Cerebellum (tissue), 4 donors: ENCODE measurements at places on chromosomes 4 and X. TPM values are rescaled to one million over a fixed set of nuclear protein-coding genes. Genes with fewer than 3 reads are reported as not detected.

The MAMLD1 gene
- 5.3 TPM for total RNA-seq

The PAGE5 gene
- total RNA-seq, result not detected

The DHX15 gene
- total RNA-seq, result 220 TPM

The FGD1 gene
- total RNA-seq, result 10.3 TPM

The PHOX2B gene
- 0.18 TPM for total RNA-seq

The CXorf65 gene
- not detected for total RNA-seq

The CCDC110 gene
- total RNA-seq, result 5.1 TPM

The TENM3 gene
- total RNA-seq, result 163 TPM

The GYPE gene
- total RNA-seq, result 0.73 TPM

The P2RY4 gene
- total RNA-seq, result 0.54 TPM

The TLR2 gene
- total RNA-seq, result 2.2 TPM

The MED28 gene
- total RNA-seq, result 52.0 TPM

The PGAM4 gene
- not detected for total RNA-seq

The PARM1 gene
- total RNA-seq, result 63.6 TPM

The TBC1D9 gene
- 95.7 TPM for total RNA-seq

The RBM46 gene
- 0.27 TPM for total RNA-seq

The TCP11X2 gene
- 2.9 TPM for total RNA-seq

The UGT2B10 gene
- total RNA-seq, result not detected

The TCEAL2 gene
- total RNA-seq, result 16.1 TPM

The ZNF157 gene
- total RNA-seq, result 5.4 TPM

The OTC gene
- not detected for total RNA-seq

The S100G gene
- total RNA-seq, result not detected
